ENCODE measurements at places on chromosomes 2 and 18. TPM values are rescaled to one million over a fixed set of nuclear protein-coding genes. Genes with fewer than 3 reads are reported as not detected.

DNA sequence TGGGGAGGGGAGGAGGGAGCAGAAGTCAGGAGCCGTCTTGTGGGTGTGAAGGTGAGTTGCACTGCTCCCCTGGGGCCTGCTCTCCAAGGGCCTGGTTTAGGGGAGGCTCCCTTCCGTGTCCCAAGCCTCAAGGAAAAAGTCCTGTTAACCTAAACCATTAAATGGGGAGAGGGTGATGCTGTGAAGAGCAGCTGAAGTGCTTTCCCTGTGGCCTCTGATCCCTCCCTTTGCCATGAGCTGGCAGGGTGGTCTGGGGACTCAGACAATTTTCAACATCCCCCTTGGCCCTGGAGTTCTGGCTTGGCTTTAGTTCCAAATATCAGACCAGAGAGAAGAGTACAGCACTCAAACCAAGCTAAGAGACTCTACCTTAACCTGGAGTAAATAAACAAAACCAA is 692 bp upstream of the POMC start:
- DNase-seq = no peak

DNA sequence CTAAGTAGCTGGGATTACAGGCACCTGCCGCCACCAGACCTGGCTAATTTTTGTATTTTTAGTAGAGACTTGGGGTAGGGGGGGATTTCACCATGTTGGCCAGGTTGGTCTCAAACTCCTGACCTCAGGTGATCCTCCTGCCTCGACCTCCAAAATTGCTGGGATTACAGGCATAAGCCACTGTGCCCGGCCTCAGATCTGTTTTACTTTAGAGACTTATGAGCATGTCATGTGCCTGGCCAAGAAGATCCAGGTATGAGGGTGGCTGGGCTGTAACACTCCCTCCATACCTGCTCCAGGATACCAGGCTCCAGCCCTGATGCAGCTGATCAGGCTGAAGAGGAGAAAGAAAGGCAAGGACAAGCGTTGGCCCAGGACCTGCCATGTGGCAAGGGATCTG is 125.0 kb downstream of the LPIN1 start:
- DNase-seq = no peak

- DNase-seq = no peak
These were observed 145.8 kb downstream of the TRIB2 start for GRCh38 chr2:12862541-12862940.

DNA sequence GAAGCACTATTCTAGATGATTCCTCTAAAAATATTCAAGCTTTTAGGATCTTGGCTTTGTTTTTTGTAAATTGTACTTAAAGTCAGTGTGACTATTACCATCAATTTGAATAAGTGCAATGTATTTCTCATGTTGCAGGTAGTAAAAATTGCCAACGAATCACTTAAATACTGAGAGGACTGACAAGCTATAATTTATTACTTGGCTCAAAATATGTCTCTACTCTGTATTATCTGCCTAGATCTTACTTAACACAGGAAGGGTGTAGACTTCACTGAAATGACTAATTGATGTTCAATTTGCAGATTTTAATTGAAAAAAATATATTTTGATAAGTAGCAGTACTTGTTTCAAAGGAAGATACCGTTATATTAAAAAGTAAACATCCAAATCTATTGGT is 202.3 kb downstream of the SLC8A1 start:
- DNase-seq = no peak

DNA sequence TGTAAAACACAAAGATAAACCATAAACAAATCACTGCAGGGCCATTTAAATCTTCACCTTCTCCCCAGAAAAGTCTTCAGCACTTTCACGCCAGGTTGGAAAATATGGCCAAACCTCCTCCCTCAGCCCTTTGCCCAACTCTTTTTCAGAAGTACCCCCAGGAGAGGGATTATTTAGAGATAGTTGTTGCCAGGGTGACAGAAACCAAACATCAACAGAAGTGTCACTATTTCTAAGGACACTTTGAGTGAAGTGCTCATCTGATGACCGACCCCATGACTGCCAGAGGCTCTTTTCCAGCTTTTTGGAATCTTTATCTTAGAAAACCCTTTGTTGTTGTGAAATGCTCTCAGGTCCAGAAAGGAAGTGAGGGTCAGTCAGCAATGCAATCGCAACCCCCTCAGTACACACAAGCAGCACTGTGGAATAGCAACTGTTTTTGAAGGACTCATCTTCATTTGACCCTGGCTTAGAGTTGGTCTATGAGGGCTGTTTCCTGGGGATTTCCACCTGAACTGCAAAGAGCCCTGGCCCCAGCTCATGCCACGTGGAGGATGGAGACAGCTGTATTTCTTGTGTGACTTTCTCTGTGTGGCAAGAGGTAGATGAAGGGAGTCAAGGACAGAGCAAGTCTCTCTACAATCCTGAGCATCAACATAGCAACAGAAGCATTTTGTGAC is 114.0 kb upstream of the STON1 start:
- no peak for DNase-seq

DNA sequence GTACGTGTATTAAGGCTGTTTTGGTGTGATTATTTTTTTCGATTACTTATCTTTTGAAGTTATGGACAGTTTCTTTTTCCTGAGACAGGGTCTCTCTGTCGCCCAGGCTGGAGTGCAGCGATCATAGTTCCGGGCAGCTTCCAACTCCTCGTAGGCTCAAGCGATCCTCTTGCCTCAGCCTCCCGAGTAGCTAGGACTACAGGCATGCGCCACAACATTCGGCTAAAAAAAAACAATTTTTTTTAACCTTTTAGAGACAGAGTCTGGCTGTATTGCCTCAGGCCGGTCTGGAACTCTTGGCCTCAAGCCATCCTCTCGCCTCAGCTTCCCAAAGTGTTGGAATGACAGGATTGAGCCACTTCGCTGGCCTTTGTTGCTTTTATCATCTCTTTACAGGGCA is 945 bp downstream of the HAT1 start:
- DNase-seq = no peak

- no peak for DNase-seq
These were observed 638 bp downstream of the CEP192 start for GRCh38 chr18:12991821-12992179.

Gene SERPINB13
- not detected for polyA plus RNA-seq

Gene TTLL4
- polyA plus RNA-seq = 6.2 TPM
